ENCODE measurements at places on chromosomes 3 and 15. TPM values are rescaled to one million over a fixed set of nuclear protein-coding genes. Genes with fewer than 3 reads are reported as not detected.

Gene GP5
- 0.21 TPM for polyA plus RNA-seq

Gene PLCB2
- 28.3 TPM for polyA plus RNA-seq

Gene CD96
- polyA plus RNA-seq = not detected

Gene CYP1A2
- not detected for polyA plus RNA-seq

Gene EXOSC7
- 70.4 TPM for polyA plus RNA-seq

Gene EPHB3
- 142 TPM for polyA plus RNA-seq

Gene GOLGA8N
- polyA plus RNA-seq = 1.5 TPM

Gene GPR156
- not detected for polyA plus RNA-seq
